Panc1 (cell line): ENCODE measurements at places on chromosomes 7 and 10. TPM values are rescaled to one million over a fixed set of nuclear protein-coding genes. Genes with fewer than 3 reads are reported as not detected.

RPS24 gene
- 1,400 TPM for total RNA-seq

AQP1 gene
- 0.57 TPM for total RNA-seq

DNA sequence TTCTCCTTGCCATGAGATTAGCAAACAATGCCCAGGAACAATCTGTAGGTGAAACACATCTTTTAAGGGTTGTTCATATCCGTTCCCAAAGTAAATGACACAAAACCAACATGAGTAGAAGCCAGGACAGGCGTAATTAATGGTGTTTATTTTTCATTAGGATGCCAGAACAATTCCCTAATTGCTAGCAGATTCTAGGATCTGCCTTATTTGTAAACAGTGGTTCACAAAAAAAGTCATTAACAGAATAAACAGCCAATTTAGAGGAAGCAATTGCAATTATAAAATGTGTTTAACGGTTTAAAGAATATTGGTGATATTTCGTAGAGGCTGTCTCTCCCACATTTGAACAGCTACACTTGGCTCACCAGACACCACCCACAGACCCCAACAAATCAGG, 250.6 kb upstream of the GPR26 start:
- H3K27ac ChIP-seq = no peak overlapping the region
- no peaks in the 10 kb centered on the region for H3K36me3 ChIP-seq

TACR2 gene
- total RNA-seq = 0.21 TPM

DNA sequence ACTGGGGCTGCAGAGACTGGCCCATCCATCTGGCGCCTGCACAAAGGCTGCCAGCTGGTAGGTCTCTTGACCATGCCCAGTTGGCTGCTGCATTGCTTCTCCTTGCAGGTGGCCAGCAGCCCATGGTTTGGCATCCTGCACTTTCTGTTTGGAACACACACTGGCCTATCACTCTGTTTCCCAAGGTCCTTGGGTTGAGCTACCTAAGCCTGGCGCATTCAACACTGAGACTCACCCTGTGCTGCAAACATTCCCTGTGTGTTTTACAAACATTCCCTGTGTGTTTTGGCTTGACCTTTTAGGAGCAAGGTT, 55.5 kb downstream of the TACR2 start:
- H3K4me3 ChIP-seq = no peak overlapping the region
- DNase-seq = no peak
- H3K36me3 ChIP-seq = no peaks in the 10 kb centered on the region

DNA sequence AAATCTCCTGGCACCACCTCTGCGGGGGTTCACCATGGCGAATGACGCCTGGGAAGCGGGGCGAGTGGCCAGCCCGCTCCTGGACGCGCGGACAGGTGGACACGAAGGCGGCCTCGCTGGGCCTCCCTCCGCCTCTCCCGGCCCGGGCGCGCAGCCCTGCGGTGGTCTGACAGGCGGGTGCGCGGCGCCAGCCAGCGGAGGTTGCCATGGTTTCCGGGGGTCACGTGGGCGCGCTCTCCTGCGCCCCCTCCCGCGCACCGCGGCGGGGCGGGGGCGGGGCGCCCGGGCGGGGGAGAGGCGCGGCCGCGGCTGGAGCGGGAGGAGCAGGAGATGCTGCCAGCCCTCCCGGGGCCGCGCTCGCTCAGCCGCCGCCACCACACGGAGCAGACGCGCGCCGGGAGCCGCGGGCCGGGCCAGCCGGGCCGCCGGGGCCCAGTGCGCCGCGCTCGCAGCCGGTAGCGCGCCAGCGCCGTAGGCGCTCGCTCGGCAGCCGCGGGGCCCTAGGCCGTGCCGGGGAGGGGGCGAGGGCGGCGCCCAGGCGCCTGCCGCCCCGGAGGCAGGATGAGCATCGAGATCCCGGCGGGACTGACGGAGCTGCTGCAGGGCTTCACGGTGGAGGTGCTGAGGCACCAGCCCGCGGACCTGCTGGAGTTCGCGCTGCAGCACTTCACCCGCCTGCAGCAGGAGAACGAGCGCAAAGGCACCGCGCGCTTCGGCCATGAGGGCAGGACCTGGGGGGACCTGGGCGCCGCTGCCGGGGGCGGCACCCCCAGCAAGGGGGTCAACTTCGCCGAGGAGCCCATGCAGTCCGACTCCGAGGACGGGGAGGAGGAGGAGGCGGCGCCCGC, at the start of gene PRKAR2B:
Gene PRKAR2B, plus strand, starts transcription at position 359 of the 848 bp plus-strand sequence. Its CDS starts 203 bp downstream, at position 562.
- peaks cover 31% of the 10 kb centered on the region for H3K27me3 ChIP-seq
- H3K4me1 ChIP-seq = peaks cover 5% of the 10 kb centered on the region; the same call in 1 of the 2 replicates
- DNase-seq = no peak
- H3K4me3 ChIP-seq = peak within 1 kb of the TSS; percentile 47

MSRB2 gene
- 10.7 TPM for total RNA-seq

FAM200A gene
- total RNA-seq = 4.6 TPM

DNA sequence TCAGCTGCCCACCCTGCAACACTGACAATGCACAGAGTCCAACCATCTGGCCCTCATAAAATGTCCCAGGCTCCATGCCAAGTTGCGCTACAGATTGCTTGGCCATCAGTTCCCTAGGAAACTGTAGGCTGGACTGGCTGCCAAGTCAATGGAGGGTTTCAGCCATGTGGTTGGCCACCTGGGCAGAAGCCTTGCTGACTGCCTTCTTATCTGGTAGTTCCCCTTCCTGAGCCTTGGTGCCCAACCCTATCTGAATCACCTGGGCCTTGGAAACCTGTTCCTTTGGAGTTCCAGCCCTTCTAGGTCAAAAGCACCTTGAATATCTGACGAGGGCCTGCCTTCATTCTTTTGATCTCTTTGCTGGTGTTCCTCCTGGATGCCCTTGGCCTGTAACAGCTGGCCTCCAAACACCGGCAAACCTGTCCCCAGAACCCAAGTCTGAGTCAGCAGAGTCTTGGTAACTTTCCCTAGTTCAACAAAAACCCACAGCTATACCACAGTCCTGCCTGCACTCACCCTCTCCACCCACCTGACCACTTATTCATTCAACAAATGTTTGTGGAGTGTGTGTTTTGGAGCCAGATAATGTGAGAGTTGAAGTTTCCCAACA, 37.4 kb upstream of the KDM7A start:
- no peak overlapping the region for H3K4me3 ChIP-seq
- no peak overlapping the region for H3K27ac ChIP-seq
- H3K4me1 ChIP-seq = no peaks in the 10 kb centered on the region
- H3K27me3 ChIP-seq = no peaks in the 10 kb centered on the region
- DNase-seq = no peak

DNA sequence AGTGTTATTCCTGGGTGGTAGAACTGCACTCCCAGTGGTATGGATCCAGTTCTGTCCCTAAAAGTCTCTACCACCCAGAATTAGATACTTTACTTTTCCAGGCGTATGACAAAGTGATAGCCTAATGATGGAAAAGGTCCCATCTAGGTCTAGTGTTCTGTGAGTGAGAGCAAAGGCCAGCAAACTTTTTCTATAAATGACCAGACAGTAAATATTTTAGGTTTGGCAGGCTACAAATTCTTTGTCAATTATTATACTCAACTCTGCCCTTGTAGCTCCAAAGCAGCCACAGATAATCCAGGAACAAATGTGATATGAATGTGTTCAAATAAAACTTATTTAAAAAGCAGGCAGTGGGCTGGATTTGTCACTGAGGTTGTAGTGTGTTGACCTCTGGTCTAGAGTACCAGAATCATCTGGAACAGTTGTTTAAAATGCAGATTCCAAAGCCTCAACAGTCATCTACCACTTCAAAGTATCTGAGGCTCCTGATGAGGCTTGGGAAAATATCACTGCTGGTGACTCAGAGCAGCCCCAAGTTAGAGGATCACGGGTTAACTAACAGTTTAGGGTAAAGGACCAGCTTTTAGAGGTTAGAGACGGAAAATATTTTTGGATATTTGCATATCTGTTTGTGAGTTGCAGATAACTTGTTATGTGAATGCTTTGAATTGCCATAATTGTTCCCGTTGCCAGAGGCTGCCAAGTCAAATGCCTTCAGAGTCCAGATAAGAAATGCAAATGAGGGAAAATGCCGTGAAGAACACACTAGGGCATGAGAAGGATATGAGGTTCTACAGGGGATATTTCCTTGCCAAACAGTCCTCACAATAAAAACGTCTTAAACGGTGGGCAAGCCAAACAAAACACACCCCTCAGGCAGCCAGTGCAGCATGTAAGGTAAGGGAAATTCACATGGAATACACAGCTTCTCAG, 19.4 kb downstream of the NRAP start:
- no peaks in the 10 kb centered on the region for H3K36me3 ChIP-seq
- H3K4me3 ChIP-seq = no peak overlapping the region
- peaks cover 61% of the 10 kb centered on the region for H3K27me3 ChIP-seq
- H3K4me1 ChIP-seq = peaks cover 4% of the 10 kb centered on the region; the same call in 1 of the 2 replicates
- H3K27ac ChIP-seq = no peak overlapping the region
- no peak for DNase-seq

CHST15 gene
- 33.2 TPM for total RNA-seq

POLR2J3 gene
- 28.1 TPM for total RNA-seq

DNA sequence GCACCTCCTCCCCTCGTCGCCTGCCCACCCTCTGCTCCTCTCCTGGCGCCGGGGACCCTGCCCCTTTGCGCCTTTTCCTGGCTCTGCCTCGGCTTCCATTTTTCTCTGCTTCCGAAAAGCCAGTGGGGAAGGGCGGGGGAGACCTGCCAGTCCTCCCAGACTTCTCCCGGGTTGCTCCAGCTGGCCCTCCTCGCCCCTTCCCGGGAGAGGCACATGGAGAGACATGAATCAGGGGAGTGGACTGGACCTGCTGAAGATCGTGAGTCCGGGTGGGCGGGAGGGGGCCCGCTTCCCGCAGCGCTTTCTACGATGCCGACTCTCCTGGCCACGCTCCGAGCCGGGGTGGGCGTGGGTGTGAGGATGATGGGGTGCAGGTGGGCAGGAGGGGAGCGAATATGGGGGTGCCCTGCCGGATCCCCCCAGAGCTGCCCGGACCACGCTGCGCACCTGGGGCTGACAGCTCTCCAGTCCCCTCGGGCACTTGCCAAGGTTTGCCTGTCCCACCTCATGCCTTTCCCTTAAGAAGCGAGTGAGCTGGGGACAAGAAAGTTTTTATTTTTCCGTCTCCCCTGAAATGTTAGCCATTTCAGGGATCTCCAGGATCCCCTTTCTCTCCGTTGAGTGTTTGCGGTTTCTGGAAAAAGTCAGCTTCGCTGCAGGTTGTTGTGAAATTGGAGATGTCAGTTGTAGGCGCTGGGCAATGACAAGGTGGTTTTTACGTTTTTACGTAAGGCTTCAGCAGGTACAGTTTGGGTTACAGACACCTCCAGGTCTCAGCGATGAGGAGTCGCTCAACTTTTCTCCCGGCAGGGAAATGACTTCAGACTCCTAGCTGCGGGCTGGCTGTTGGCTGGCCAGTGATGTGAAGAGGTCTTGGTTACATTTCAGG, 977 bp downstream of the CACNB2 start:
- H3K36me3 ChIP-seq = no peaks in the 10 kb centered on the region
- H3K4me1 ChIP-seq = no peaks in the 10 kb centered on the region
- no peak overlapping the region for H3K27ac ChIP-seq
- peak overlapping the region; percentile 22; the same call in 1 of the 2 replicates for H3K4me3 ChIP-seq
- no peak for DNase-seq

- no peak for DNase-seq
- H3K4me3 ChIP-seq = no peak overlapping the region
- no peak overlapping the region for H3K27ac ChIP-seq
- no peaks in the 10 kb centered on the region for H3K36me3 ChIP-seq
- H3K27me3 ChIP-seq = no peaks in the 10 kb centered on the region
- H3K4me1 ChIP-seq = no peaks in the 10 kb centered on the region
Observed at GRCh38 chr7:22295402-22296264, 61.3 kb downstream of the RAPGEF5 start.

DNA sequence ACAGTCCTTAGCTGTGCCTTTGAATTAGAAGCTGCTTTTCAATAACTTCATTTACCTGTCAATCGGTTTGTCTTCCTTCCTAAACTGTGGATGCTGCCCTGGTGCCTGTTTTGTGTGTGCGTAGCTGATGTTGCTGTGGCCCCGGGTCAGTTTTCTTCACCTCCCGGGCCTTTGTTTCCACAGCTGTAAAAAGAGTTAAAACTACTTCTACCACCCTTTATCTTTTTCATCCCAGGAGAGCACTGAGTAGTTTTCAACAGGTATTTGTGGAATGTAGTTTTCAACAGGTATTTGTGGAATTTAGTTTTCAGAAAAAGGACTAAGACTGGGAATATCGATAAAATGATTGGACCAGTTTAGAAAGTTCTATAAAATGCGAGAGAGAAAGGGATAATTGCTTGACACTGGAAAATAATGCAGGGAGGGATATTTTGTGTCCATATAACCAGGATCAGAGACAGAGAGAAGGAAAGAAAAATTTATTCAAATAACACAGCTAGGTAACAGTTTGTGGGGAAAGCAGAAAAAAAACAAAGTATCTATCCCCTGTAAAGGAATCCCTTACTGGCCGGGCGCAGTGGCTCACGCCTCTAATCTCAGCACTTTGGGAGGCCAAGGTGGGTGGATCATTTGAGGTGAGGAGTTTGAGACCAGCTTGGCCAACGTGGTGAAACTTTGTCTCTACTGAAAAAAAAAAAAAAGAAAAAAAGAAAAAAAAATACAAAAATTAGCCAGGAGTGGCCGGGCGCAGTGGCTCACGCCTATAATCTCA, 15.9 kb upstream of the IGF2BP3 start:
- H3K4me1 ChIP-seq = peaks cover 4% of the 10 kb centered on the region
- no peak for DNase-seq
- 0 out of 2 replicates have a peak overlapping the region, but pooled peaks have one; percentile 41 for H3K27ac ChIP-seq

HYAL4 gene
- total RNA-seq = not detected

- H3K27me3 ChIP-seq = no peaks in the 10 kb centered on the region
- no peak overlapping the region for H3K27ac ChIP-seq
- H3K4me3 ChIP-seq = no peak overlapping the region
- peak; percentile 24 for DNase-seq
Observed at GRCh38 chr7:1432411-1433082, 26.7 kb downstream of the MICALL2 start.

AKR1E2 gene
- 4.7 TPM for total RNA-seq

DNA sequence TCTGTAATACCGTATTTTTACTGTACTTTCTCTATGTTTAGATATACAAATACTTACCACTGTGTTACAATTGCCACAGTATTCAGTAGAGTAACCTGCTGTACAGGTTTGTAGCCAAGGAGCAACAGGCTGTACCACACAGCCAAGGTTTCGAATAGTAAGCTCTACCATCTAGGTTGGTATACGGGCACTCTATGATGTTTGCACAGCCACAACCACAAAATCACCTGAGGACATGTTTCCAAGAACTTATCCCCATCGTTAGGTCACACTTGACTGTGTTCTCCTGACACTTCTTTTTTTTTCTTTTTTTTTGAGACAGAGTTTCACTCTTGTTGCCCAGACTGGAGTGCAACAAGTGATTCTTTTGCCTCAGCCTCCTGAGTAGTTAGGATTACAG, 134.6 kb upstream of the TRIM24 start:
- DNase-seq = no peak
- H3K27ac ChIP-seq = no peak overlapping the region
- no peaks in the 10 kb centered on the region for H3K4me1 ChIP-seq
- no peaks in the 10 kb centered on the region for H3K36me3 ChIP-seq

- peak overlapping the region; percentile 99 for H3K27ac ChIP-seq
- no peak for DNase-seq
- peaks cover 5% of the 10 kb centered on the region; the same call in 1 of the 2 replicates for H3K36me3 ChIP-seq
- H3K27me3 ChIP-seq = no peaks in the 10 kb centered on the region
Observed at GRCh38 chr7:77537778-77538280, 734 bp downstream of the PTPN12 start.

RALA gene
- 34.3 TPM for total RNA-seq

DNA sequence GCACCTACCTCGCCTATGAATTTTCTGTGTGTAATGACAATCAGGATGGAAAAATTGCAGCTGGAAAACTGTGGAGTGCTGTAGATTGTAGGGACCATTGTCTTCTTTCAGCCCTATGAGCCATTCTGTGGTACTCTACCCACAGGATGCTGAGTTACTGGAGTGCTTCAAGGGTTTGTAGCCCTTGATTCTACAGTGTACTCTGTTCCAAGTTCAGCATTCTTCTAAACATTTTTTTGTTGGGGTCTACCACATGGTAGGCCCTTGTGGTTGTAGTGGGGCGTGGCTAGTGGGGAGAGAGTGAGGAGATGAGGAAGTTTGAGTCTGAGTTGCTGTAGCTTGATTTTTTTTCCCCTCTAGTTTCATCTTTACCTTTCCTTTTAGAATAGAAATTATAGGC, 33.5 kb downstream of the REEP3 start:
- H3K4me3 ChIP-seq = no peak overlapping the region
- DNase-seq = no peak
- H3K27me3 ChIP-seq = no peaks in the 10 kb centered on the region
